ENCODE measurements at places on chromosomes 16 and 17.

- DNase-seq, result peak; percentile 44
These were observed 36.3 kb downstream of the GAS7 start for GRCh38 chr17:10162096-10162495.

GRCh38 chr16:5607169-5607568, 509.6 kb upstream of the EEF2KMT start:
- DNase-seq, result no peak

GRCh38 chr17:83203472-83204221, 124.2 kb downstream of the METRNL start:
- no peak for DNase-seq

DNA sequence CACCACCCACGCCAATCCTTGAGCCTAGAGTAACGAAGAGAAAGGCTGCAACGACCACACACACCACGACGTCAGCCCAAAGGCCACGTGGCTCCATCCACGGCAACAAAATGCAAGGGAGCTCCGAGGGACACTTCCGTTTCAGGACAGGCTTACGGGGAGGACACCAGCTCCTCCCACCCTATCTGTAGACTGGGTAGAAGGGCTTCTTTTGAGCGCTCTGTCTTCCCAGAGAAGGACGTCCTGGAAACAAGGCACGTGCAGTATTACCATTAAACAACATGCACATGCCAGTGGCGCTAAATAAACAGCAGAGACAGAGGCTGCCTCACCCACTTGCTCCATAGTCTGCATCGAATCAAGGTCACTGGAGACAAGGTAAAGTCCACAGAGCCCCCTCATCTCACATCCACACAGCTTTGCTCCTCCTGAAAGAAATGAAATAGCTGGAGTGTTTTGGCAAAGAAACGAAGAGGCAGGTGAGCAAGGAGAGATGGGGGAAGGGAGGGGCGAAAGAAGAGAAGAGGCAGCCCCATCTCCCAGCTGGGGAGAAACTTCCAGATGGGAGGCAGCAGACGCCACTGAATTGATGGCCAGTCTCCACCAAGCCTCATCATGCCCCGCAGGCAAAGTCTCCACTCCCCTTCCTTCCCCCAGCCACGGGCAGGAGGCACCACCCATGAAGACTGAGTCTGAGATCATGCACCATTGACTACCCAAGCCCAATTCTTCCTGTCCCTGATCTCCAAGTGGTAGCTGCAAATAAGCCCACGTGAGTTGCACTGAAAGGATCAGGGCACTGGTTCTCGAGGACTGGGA, 24.0 kb downstream of the ZFHX3 start:
- no peak for DNase-seq

DNA sequence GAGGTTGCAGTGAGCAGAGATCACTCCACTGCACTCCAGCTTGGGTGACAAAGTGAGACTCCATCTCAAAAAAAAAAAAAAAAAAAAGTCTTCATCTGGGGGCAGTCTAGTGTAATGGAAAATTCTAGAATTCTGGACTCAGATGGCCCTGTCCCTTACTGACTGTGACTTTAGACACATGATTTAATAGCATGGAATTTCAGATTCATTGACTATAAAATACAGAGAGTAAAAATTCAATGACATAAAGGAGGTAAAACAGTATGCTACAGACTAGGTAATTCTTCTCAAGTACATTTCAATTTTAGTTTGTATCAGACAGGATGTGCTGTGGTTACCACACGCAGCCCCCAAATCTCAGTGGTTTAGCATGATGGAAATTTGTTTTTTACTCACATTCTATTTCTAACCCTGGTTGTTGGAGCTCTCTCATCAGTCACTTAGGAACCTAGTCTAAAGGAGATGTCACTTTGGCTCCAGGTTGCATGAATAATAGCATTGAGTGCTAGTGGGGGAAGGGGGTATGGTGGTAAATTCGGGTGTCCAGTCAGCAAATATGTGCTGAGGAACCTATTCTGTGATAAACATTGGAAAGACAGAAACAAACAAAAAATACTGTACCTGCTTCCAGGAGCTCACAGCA, 444.0 kb downstream of the XYLT1 start:
- DNase-seq, result no peak

DNA sequence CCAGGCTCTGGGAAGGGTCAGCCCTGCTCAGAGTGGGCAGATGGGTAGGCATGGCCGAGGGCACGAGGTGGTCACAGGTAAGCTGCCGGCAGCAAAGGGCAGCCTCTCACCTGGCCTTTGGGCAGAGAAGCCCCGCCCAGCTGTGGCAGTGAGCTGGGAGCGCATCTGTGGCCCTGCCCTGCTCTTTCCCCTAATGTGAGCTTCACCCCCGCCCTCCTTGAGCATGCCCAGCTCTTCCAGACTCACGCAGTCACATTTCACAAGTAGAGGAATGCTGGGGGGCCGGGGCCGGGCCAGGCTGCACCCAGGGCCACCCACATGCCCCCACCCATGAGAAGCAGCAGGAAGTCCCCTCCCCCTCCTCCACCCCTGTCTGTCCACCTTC, 40.7 kb upstream of the SLC38A10 start:
- DNase-seq, result no peak

- no peak for DNase-seq
These were observed 40.4 kb upstream of the CORO6 start for GRCh38 chr17:29663155-29663554.

- DNase-seq, result no peak
These were observed 1.1 kb downstream of the SPSB3 start for GRCh38 chr16:1781254-1781653.

DNA sequence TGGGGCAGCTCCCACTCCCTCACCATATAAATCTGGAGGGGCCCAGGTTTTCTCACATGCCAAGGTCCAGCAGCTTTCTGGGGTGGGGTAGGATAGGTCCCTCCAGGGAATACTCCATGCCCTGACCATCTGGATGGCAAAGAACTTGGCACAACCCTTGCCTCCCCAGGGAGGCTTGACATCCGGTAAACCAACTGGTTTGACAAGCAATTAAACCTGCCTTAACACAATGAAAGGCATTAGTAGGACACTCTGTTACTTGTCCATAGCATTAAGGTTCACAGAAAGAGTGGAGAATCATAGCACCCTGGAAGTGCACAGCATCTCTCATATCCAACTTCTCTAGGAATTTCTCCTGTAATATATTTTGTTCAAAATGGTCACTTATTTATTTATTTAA, 63.9 kb upstream of the MAF start:
- no peak for DNase-seq

All from NB4 (cell line).